ENCODE measurements at places on chromosomes 2 and 18. TPM values are rescaled to one million over a fixed set of nuclear protein-coding genes. Genes with fewer than 3 reads are reported as not detected.

The GPR39 gene
- total RNA-seq = under 0.01 TPM

The MYO1B gene
- total RNA-seq = 131 TPM

The MC4R gene
- total RNA-seq = not detected

DNA sequence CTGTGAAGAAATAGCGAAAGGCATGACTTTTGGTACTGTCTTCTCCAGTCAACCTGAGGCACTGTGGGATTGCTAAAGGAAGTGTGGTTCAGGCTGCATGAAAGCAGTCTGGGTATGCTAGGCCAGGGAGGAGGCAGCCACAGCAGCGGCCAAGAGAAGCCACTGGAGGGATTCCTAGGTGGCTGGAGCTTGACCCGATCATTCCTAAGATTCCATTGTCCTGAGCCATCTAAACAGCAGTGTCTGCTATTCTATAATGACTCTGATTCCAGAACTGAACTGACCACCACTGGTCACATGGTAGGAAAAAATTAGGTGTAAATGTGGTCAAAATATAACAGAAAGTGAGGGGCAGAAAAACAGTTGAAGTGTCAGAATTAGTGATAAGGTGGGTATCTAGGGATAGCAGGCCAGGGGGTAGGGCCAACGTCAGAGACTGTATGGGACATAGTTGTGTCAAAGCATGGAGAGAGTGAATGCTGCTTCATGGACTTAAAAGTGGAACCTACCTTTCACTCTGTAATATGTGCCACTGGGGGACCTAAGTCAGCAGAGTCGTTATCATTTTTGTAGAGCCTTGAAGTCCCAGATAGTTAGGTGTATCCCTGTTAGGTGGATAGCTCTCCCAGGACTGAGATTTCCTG lies 204.6 kb downstream of the CTNNA2 start:
- DNase-seq = no peak

- DNase-seq = no peak
Observed at GRCh38 chr2:48965204-48965603, 189.1 kb downstream of the FSHR start.

GRCh38 chr2:21289551-21289950 lies 165.8 kb downstream of the TDRD15 start:
- DNase-seq = no peak

- DNase-seq = no peak
Observed at GRCh38 chr2:127155947-127156346, 49.0 kb upstream of the BIN1 start.

DNA sequence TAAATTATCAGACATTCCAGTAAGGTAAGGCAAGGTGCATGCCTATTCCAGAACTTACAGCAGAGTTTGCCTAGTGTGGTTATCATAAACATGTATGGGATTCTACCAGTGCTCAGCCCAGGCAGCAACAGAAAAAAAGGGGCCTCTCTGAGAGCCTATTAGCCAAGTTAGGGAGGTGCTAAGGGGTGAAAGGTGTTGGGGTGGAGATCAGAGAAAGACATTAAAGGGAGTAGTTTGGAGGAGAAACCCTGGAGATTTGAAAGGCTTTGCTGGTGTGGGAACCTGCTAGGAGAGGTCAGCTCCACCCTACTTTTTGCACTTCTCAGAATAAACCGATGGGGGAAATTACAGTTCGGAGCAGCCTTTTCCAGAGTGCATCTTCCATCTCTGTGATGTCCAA lies 2.9 kb downstream of the ARPC2 start:
- no peak for DNase-seq

GRCh38 chr18:63320975-63321265 lies 1.4 kb upstream of the BCL2 start:
- DNase-seq = no peak

- no peak for DNase-seq
Observed at GRCh38 chr18:41461114-41461513, 493.9 kb upstream of the PIK3C3 start.

DNA sequence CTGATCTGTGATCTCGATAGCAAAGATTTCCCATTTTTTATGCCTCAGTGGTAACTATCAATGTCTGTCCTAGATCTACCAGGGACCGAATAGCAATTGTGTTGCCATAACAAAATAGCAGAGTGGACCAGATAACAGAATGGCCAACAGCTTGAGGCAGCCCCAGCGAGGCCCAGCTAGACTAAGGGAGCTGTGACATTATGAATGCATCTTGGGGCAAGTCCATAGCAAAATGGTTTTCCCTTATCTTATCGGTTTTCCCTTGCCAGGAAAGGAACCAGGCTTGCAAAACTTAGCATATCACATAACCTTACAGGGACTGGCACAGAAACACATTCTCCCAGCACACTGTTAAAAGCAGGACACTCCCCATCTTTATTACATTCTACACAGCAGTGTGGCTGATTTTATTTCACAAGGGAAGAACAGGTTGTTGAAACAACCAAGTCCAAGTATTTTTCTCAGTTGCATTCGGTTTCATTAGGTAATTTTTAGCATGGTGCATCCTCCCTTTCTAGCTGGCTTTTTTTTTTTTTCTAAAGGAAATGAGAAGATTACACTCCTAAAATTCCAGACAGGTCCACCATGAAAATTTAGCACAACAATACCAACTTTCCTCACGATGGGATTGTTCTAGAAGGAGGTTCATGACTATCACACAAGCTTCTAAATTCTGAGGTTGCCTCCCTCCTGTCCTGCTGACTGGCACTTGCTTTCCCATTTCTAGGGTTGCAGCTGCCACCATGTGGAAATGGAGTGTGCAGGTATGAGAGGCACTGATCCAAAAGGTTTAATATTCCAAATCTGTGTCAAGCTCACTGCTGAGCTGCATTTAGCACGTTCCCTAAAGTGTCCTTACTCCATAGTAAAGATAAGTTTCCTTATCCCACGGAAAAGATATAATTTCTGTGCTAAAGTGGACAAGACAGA lies 97.0 kb upstream of the SLC35G4 start:
- peak; percentile 40 for DNase-seq

- DNase-seq = peak; percentile 90
Observed at GRCh38 chr2:190718652-190719526, 70.0 kb downstream of the NAB1 start.
